ENCODE measurements at places on chromosomes 7 and 10.

DNA sequence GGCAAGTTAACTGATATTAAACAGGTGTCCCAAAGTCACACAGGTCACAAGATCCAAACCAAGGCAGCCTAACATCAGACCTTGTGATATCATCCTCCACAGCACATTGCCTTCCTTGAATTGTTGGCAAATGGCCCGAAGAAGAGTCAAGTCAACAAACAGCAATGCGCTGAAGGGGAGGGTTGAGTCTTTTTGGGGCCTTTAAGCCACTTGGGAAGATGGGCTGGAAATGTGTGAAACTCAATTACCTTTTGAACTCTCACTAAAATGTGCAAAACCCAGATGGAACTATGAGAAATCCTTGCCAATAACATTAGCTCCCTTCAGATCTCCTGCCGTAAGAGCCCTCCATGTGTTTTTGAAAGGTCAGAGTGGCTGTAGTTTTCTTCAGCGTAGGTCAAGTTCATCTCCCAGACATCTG lies 47.9 kb upstream of the STK17A start:
- DNase-seq: no peak

DNA sequence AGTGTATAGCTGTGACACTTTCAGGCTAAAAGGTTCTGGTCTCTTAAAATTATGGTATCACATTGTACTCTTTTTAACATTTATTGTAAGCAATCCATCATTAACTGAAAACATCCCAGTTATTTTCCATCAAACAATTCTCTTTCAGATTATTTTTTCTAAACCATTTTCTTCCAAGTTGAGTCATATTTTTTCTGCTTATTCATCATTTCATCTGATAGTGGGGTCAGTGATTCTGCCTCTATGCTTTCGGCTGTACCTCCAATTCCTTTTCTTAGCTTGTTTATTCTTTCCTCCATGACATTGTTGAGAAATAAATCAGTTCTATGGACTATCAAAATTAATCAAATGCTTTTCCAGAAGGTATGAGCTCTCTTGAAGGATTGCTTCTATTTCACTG lies 609 bp upstream of the PNLIP start:
- no peak for DNase-seq

GRCh38 chr7:134755422-134756022 lies 23.9 kb upstream of the CALD1 start:
- peak; percentile 49 for DNase-seq

DNA sequence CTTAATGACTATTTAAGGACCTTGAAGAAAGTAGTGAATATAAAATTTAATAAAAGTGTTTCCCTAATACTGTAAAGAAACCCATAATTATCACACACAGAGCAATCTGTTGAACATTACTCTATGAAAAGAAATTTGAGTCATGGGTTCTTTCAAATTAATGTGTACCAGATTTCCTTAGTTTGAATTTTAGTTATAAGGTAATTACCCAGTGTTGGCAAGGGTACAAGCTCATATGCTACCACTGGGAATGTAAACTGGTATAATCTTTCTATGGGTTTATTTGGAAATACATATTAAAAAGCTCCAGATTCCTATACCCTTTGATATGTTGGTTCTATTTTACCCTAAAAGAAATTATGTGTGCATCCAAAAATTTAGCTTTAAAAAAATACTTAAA lies 22.9 kb downstream of the PANK1 start:
- DNase-seq: no peak

DNA sequence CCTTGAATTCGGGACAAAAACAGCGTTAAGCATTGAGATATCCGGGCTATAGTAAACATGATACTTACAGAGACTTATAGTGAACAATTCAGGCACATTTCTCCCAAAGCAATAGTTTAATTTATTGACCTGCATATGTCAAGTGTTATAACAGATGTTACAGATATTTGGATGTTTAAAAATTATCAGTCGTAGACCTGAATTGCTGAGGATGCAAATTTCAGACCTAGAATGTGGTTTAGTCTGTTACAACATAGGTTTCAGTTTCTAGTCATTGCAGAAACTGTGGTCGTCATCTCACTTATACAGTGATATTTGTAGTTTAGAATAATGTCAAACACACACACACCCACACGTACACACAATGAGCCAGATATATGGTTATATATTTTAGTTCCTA lies 85.2 kb downstream of the VTI1A start:
- no peak for DNase-seq

- DNase-seq: no peak
Measured at GRCh38 chr7:99694201-99694911, 14.6 kb upstream of the CYP3A5 start.

DNA sequence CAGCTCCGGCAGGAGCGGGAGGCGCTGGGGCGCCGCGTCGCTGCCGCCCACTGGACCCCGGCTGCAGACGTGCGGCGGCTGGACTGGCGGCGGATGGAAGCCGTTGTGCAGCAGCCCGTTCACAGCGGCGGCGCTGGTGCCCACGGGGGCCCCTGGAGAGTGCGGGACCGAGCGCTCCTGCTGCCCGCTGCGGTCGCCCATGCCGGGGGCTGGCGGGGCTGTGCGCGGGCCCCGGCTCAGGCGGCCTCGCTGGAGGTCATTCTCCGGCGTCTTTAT lies 413 bp downstream of the PANK1 start:
- peak; percentile 35 for DNase-seq

DNA sequence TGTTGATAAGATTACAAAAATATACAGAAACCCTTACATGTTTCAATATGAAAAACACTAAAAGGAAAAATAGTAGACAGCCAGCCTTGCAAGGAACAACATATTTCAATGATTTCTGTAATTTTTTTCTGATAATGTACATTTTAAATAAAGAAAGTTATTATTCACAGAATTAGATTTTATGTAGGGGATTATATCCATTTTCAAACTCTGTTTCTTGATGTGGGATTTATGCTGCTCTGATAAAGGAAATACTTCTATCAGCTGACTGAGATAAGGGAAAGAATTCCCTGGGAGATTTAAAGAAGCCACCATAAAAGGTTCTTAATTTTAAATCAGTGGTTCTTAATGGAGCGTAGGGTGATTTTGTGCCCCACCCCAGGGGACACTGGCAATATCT lies 180.4 kb downstream of the ADAM12 start:
- no peak for DNase-seq

- no peak for DNase-seq
Measured at GRCh38 chr7:130814778-130815335, 80.8 kb upstream of the KLF14 start.

DNA sequence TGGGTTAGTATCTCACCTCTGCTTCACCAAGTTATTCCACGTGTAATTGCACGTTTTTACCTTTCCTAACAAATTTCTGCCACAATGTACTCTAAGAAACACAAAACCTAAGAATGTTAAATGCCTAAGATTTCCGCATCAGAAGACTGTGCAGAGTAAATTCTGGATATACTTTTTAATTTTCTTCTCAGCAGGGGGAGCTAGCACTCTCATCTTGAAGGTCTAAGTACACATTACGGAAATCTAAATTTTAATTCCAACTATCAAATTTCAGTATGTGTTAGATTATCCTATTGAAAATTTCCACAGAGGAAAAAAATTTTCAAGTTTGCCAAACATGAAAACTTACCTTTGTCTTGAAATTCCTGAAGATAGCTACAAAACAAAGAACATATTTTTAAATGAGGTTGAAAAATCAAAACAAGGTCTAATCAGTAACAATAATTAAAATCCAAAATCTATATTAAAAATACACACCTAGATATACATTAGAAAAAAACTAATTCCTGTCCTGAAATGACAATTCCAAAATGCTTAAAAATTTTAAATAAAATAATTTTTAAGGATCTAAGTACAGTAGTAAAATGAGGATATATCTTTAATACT lies 10.5 kb downstream of the SKAP2 start:
- no peak for DNase-seq

DNA sequence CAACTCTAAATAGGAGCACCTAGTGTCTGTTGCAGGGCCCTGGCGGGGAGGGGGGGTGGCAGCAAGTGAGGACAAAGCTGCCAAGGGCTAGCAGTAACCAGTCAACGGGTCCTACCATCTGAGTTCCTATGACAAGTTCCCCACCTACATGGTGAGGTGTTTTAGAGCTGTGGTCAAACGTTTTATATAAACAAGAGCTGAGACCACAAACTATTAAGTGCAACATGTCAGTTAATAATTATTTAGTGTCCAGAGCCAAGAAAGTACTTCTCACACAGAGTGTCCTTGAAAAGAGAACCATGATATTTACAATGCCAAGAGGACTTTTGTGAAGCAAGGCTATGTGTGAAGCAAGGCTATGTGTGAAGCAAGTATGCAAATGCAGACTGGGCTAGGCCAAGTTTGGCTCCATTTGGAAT lies 434.7 kb downstream of the TNS3 start:
- DNase-seq: no peak

DNA sequence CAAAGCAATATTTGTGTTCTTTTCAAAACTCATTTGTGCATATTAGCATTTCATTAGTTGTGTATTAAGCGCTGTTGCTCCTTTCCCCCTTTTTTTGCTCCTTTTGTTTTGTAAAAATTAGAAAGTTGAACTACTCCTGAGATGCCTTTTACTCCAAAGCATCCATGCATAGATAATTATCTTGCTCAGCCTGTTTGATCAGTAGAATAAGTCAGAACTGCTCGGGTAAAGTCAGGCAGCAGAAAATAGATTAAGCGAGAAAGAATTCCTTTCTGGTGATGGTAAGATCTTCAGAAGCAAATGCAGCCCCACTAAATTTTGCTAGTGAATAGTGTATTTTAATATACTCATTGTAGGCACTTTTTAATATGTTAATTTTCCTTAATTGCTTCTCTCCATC lies 227.1 kb downstream of the TEX36 start:
- no peak for DNase-seq

GRCh38 chr10:83817797-83818196 lies 321.5 kb upstream of the GHITM start:
- no peak for DNase-seq

DNA sequence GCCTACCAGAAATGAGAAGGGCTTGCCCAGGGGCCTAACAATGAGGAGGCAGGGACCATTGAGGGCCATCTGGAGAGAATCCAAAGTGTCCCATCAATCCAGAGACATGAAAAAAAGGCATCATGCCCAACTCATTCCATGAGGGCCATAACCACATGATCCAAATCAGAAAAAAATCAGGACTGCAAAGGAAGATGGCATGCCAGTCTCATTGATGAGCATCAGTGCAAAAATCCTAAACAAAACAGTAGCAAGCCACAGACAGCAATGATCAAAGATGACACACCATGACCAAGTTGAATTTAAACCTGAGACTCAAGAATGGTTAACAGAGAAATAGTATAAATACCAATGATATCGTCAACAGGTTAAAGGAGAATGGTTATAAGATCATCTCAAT lies 7.0 kb upstream of the CYP3A4 start:
- DNase-seq: no peak

GRCh38 chr7:34677491-34677890 lies 19.5 kb downstream of the NPSR1 start:
- DNase-seq: no peak

DNA sequence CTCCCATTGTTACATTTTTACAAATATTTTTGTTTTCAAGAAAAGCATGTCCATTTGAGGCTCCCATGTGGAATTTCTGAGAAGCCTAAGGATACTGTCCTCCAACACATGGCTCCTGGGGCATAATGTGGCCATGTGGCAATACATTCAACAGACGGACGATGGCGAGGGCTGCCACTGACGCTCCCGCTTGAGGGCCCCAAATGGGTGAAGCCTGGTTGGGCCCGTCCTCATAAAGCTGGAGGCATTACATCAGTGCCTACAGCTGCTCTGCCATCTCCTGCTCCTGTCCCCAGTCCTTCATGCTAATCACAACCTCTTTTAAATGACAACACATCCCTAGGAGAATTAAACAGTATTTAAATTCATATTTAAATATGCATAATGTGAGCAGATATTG lies 246.8 kb downstream of the TNS3 start:
- no peak for DNase-seq

GRCh38 chr7:158280448-158281144 lies 307.0 kb downstream of the PTPRN2 start:
- no peak for DNase-seq

- DNase-seq: peak; percentile 59
Measured at GRCh38 chr7:149742075-149742701, 31.2 kb downstream of the ZNF467 start.

- no peak for DNase-seq
Measured at GRCh38 chr10:71797533-71798307, 24.4 kb upstream of the VSIR start.

GRCh38 chr7:12436896-12437535 lies 33.4 kb upstream of the VWDE start:
- DNase-seq: no peak

DNA sequence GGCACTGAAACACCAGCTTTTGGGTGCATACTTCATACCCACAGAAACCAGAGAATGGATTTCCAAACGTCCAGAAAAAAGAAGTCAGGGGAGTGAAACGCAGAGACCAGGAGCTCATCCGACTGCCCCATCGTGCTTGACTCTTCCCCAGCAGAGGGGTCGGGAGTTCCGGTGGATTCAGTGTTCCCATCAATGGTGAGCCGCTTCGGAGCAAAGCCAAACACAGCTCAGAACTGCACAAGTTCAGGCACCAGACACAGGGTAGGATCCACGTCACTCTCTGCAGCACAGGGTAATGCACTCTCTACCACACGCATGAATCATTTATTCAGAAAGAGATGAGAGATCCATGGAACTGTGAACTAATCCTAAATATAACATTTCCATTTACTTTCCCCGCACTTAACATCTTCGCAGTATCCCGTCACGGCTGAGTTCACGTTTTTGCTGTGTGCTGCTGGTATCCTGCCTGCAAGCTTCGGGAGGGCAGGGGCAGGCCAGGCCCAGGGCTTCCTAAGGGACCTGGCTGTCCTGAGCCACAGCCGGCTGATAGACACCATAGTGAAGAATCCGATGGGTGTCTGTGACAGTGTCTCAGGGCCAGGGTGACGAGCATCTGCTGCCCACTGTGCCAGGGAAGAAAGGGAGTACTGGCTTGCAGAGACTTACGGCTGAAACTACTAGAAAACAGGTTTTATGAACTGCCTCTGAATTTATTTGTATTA lies 545.3 kb downstream of the PTPRN2 start:
- DNase-seq: no peak

GRCh38 chr10:80855348-80855971 lies 317.8 kb downstream of the SH2D4B start:
- DNase-seq: no peak

- DNase-seq: no peak
Measured at GRCh38 chr7:143269251-143269650, 6.0 kb downstream of the GSTK1 start.

- no peak for DNase-seq
Measured at GRCh38 chr7:43490016-43490415, 92.9 kb upstream of the STK17A start.

- DNase-seq: no peak
Measured at GRCh38 chr10:11480687-11481086, 130.8 kb downstream of the USP6NL start.

- DNase-seq: no peak
Measured at GRCh38 chr10:78337016-78337415, 303.4 kb downstream of the RPS24 start.

GRCh38 chr10:133276435-133277201 lies at the start of gene ADAM8:
Gene ADAM8, minus strand, starts transcription at chr10:133276868. Its CDS starts 51 bp downstream, at chr10:133276817.
- DNase-seq: peak; percentile 72

GRCh38 chr10:119412244-119413092 lies 130.1 kb downstream of the RGS10 start:
- no peak for DNase-seq

- DNase-seq: no peak
Measured at GRCh38 chr10:59432207-59432900, 70.0 kb upstream of the FAM13C start.

Data from stimulated activated CD4-positive, alpha-beta T cell treated with anti-CD3 and anti-CD28 coated beads, Interleukin-4, amount 100 ng/mL, for 1 hour (primary cell).